Activated CD8-positive, alpha-beta memory T cell treated with anti-CD3 and anti-CD28 coated beads, Interleukin-2, amount 10 ng/mL, durations not matched to agents 7 days and 5 days (primary cell): ENCODE measurements at places on chromosomes 6 and 20. TPM values are rescaled to one million over a fixed set of nuclear protein-coding genes. Genes with fewer than 3 reads are reported as not detected.

Gene OXT
- total RNA-seq, result not detected

GRCh38 chr6:137494988-137495702 lies 951 bp upstream of the OLIG3 start:
- DNase-seq, result no peak

DNA sequence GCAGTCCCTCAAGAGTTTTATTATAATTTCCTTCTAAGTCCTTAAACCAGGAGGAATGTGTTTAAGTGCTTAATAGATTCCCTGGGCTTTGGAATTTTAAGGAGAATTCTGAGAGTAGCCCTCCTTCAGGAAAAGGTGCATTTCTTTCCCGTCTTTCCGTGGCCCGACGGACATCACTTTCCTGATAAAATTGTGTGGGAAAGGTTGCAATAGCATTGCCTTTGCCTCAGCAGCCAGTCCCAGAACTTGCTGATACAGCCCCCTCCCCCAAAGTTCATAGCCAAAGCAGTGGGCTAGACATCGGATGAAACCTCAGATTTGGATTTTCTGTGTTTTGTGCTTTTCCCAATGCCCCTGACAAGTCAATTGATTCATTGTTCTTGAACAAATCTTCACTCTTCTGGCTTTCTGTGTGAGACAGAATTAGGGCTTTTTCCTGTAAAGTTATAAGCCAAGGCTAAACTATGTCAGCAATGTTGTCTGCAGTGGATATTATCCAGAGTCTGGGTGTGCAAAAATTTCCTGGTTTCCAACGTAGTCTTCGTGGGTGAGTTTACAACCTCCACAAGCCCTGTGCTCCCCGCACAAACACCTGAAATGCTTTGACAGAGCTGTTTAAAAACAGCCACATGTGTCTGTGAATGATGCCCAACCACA lies 1.1 kb upstream of the SMOC2 start:
- DNase-seq, result no peak

GRCh38 chr6:155278319-155279049 lies 14.7 kb downstream of the CLDN20 start:
- no peak for DNase-seq

- no peak for DNase-seq
Observed at GRCh38 chr20:8242066-8242465, 110.0 kb downstream of the PLCB1 start.

GRCh38 chr6:89596056-89596455 lies 42.5 kb downstream of the LYRM2 start:
- peak; percentile 53 for DNase-seq

DNA sequence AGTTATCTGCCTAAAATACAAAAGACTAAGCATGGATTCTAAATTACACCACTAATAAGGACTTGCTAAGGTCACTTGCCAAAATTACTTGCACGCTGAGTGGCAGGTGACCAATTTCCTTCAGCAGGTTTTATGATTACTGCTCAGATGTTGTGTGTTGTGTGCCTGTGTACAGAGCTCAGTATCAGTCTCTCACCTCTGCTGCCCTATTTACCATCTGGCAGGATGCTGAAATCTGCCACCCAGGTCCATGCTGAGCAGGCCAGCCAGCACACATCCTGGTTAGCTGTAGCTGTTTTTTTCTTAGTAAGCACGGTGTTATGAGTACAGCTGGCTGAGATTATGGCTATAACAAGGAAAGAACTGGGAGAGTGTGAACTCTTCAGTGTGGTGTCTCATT lies 34.0 kb downstream of the ELOVL4 start:
- DNase-seq, result peak; percentile 41

- DNase-seq, result no peak
Observed at GRCh38 chr20:15630360-15630759, 942.9 kb downstream of the KIF16B start.

- no peak for DNase-seq
Observed at GRCh38 chr6:75893776-75894152, 144.7 kb downstream of the MYO6 start.
